Small intestine (tissue), 16 donors: ENCODE measurements at places on chromosomes 4 and X.

- no peak for DNase-seq
These were observed 68.2 kb upstream of the TENM3 start for GRCh38 chr4:182174979-182175378.

DNA sequence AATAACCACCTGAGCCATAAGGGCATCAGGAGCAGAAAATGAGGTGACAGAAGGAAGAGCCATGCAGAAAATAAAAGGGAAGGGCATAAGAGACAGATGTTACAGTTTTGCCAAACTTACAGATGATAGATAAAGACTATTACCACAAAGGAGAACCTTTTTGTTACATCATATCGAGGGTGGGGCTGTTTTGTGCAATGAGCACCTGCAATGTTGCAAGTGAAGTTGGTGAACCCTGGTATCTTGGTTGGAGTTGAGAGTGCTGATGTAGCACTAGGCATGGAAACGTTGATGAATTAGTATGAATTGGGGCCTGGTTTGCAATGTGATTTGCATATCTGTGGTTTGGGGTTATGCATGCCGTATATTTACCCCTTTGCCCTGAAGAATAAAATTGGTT is 119.8 kb upstream of the TEX13D start:
- DNase-seq: peak; percentile 28

DNA sequence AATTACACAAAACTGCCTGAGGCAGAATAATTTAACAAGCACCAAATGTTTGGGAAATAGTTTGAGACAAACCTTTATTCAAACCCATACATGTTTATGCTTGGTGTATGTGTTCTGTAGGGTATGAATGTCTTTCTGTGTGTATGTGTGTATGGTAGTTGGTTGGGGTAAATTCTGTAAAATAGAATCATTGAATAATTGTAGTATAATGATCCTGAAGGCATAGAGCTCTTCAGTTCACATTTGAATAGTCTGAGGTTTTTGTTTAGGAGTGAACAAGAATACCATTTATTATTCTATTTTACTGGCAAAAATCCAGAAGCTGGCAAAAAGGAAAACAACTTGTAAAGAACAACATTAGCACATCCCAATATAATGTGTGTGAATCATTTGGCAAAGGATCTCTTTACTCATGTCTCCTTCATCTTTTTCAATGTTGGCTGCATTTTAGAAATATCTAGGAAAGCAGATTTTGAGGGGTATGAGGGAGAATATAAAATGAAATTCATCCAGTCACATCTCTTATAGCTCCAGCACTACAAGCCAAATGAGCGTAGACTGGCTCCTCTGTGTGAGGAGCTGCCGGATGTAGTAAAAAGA is 360.0 kb downstream of the CHIC1 start:
- no peak for DNase-seq

- no peak for DNase-seq
These were observed 153.0 kb downstream of the ADAM29 start for GRCh38 chr4:175071123-175071522.

DNA sequence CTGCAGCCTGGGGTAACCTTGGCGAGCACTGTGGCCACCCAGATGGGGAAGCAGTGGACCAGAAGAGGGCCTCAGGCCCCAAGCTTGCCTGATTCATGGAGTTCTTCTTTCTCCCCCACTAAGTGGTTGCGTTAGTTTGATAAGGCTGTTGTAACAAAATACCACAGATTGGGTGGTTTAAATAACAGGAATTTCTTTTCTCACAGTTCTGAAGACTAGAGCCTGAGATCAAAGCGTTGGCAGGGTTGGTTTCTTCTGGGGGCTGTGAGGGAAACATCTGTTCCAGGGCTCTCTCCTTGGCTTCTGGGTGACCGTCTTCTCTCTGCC is 105.7 kb upstream of the GATB start:
- DNase-seq: no peak

GRCh38 chrX:140391313-140391712 is 113.6 kb downstream of the SOX3 start:
- no peak for DNase-seq

- no peak for DNase-seq
These were observed 504.0 kb downstream of the RAPGEF2 start for GRCh38 chr4:159606835-159607234.

DNA sequence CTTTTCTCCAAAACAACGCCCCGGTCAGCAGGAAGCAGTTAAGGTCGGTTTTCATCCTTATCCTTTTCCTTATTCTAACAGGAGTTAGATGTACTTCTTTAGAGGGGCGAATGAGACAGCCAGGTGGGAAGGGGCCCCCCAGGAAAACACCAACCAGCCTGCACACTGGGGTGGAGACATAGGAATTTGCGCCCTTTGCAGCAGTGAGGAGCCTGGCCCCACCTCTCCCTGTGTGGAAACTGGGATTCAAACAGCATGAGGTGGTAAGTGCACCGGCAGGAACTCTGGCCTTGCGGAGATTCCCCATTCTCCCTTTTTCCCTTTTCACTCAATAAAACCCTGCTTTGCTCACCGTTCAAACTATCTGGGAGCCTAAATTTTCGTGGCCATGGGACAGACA is 8.0 kb upstream of the FAM47C start:
- DNase-seq: no peak

GRCh38 chr4:186560647-186561046 is 5.3 kb upstream of the MTNR1A start:
- no peak for DNase-seq

GRCh38 chr4:71377561-71377960 is 38.7 kb downstream of the SLC4A4 start:
- peak; percentile 16 for DNase-seq

GRCh38 chrX:45300638-45301037 is 100.0 kb upstream of the DIPK2B start:
- DNase-seq: peak; percentile 3

GRCh38 chrX:40835526-40835925 is 100.2 kb upstream of the MED14 start:
- DNase-seq: no peak

DNA sequence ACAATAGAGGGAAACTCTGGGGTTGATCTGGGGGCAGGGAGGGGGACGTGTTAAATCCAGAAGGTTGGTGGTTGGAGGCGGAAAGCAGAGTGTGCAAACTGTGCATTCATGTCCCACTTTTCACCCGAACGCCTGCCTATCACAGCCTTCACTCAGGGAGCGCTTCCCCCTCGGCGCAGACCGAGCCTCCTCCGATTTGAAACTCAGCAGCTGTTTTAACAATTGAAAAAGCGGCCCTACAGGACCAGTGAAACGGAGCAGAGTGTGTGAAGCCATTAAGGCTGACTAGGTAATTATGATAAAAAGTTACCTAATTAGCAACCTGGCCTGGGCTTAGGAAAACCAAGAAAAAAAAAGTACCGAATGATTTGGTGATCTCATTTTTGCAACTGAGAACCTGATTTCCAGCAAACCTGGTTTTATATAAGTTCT is 685 bp upstream of the NDNF start:
- no peak for DNase-seq

GRCh38 chr4:145266881-145267280 is 86.5 kb upstream of the OTUD4 start:
- no peak for DNase-seq

- no peak for DNase-seq
These were observed 23.5 kb upstream of the CA5B start for GRCh38 chrX:15714529-15714928.

DNA sequence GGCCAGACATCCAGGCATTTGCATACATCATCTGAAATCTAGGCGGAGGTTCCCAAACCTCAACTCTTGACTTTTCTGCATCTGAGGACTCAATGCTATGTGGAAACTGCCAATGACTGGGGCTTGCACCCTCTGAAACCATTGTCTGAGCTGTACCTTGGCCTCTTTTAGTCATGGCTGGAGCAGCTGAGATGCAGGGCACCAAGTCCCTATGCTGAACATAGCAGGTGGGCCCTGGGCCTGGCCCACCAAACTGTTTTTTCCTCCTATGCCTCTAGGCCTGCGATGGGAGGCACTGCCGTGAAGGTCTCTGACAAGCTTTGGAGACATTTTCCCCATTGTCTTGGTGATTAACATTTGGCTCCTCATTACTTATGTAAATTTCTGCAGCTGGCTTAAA is 22.7 kb downstream of the PBDC1 start:
- DNase-seq: no peak

GRCh38 chr4:24888475-24889344 is 24.1 kb downstream of the CCDC149 start:
- no peak for DNase-seq

DNA sequence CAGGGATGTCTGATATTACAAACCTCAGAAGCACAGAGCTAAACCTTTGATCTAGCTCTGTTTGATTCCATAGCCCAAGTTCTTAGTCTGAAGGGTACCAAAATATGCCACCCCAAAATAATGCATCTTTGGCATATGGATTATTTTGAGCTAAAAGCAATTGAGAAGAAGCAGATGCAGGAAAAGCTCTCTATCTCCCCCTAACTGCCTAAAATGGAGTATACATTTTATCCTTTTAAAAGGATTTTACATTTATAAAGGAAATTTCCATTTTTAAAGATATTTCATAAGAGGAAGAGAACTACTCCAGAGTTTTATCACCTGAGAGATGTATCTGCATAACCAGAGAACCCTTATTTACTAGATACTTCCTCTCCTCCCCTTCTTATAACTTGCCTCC is 158.7 kb downstream of the ZNF674 start:
- DNase-seq: no peak

DNA sequence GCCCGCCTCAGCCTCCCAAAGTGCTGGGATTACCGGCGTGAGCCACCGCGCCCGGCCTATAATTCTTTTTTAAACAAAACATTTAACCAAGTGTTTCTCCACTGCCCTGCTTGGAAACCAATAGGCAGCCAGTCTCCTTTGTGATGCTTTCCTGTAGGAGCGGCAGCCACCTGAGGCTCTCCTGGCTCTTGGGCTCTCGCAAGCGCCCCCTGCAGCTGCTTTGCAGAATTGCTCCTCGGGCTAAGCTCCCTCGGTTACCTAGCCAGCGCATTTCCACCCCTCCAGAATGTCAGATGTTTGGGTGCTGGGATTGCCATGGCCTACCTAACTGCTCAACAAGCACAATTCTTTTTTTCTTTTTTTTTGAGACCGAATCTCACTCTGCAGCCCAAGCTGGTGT is 7.7 kb downstream of the S100P start:
- no peak for DNase-seq

- no peak for DNase-seq
These were observed 65.3 kb downstream of the WDFY3 start for GRCh38 chr4:84901173-84901572.
